LoVo (cell line): ENCODE measurements at places on chromosomes 5 and 9.
A peak's percentile ranks its signal among the peaks of the same experiment; 100 is the strongest.

DNA sequence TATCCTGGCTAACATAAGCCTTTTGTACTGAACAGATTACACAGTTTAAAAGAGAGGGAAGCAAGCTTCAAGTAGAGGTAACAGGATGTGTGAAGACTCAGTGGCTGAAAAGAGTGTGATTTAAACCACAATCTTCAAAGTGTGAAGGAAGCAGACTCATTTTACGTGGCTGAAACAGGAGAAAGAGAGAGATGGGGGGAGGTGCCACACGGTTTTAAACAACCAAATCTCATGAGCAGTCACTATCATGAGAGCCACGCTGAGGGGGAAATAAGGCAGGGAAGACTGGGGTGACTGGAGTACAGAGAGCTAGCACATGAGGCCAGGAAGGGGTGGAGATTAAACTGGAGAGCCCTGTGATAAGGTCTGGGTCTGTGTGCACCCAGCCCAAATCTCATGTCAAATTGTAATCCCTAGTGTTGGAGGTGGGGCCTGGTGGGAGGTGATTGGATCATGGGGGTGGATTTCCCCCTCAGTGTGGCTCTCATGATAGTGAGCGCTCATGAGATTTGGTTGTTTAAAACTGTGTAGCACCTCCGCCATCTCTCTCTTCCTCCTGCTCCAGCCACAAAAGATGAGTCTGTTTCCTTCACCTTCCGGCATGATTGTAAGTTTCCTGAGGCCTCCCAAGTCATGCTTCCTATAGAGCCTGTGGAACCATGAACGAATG is 318.6 kb upstream of the CD180 start:
- DNase-seq = no peak

GRCh38 chr5:11012295-11012694 is 251.3 kb upstream of the DAP start:
- no peak for DNase-seq

- no peak for DNase-seq
Observed at GRCh38 chr5:11038772-11039171, 277.7 kb upstream of the DAP start.

GRCh38 chr5:44603496-44604272 is 205.1 kb upstream of the MRPS30 start:
- no peak for DNase-seq

GRCh38 chr5:158265931-158266700 is 407.2 kb upstream of the CLINT1 start:
- DNase-seq = no peak

GRCh38 chr9:115882911-115883310 is 270.7 kb upstream of the PAPPA start:
- DNase-seq = no peak

DNA sequence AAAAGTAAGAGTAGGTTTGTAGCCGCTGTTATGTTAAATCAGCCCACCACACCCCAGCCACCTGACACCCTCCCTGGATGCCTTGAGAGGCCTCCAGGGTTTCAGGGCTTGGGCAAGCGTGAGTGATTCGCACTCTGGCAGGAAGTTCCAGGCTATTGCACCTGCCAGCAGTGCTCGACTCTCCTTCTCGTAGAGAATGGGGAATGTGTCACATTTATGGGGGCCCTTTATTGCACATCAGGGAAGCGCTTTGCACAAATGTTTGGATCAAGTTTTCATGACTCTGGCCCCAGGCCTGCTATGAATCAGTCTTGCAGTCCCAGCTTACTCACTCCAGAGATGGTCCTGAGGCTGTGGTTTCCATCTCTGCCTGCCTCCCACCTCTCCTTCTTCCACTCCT is 66.1 kb upstream of the ADRA1B start:
- DNase-seq = peak; percentile 28

GRCh38 chr5:179608131-179608581 is 15.3 kb downstream of the HNRNPH1 start:
- no peak for DNase-seq

GRCh38 chr5:89128092-89128491 is 245.1 kb upstream of the MEF2C start:
- no peak for DNase-seq

- no peak for DNase-seq
Observed at GRCh38 chr5:56460195-56460546, 227.0 kb upstream of the ANKRD55 start.

- no peak for DNase-seq
Observed at GRCh38 chr5:151186538-151186937, 29.0 kb upstream of the ANXA6 start.

DNA sequence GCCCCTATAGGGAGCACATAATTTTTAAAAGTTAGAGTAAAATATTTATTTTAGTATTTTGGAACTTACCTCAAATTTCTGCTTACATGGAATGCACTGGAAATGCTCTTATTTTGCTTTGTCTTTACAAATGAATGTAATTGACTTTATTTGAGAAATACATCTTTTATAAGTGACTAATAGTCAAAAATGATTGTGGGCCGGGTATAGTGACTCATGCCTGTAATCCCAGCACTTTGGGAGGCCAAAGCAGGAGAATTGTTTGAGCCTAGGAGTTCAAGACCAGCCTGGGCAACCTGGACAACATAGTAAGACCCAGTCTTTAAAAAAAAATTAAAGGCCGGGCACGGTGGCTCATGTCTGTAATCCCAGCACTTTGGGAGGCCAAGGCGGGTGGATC is 5.8 kb downstream of the HMGCR start:
- DNase-seq = no peak

GRCh38 chr5:97266576-97266975 is 83.5 kb upstream of the RIOK2 start:
- DNase-seq = no peak

DNA sequence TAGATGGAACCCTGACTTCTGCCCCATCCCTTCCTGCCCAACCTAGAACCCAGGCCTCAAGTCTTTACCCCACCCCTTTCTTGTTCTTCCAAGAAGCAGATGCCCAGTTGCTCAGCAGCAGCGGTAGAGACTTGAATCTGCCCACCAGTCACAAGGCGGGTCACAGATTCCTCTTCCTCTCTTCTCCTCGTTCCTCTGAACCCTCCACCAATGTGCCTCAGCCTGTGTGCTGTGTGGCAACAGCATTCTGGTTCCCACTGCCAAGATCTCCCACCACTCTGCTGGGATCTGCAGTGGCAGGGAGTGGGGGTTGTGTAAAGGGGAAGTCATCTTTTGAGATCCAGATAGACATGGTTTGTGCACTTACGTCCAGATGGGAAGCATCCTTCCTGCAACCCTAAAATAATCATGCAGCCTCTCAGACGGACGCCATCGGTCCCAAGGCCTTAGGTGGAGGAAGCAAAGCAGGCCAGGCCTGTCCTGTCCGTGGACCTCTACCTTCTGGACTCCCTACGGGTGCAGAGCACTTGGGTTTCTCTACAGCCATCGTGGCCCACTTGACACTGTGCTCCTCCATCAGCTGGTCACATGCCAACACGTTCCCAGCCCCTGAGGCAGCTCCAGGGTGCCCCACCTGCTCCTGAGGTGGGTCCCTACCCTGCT is 7.7 kb upstream of the RPL26L1 start:
- no peak for DNase-seq
